Stimulated activated CD4-positive, alpha-beta T cell treated with anti-CD3 and anti-CD28 coated beads, TNF-alpha, amount 100 ng/mL, for 24 hours (primary cell): ENCODE measurements at places on chromosomes 2 and 18.

DNA sequence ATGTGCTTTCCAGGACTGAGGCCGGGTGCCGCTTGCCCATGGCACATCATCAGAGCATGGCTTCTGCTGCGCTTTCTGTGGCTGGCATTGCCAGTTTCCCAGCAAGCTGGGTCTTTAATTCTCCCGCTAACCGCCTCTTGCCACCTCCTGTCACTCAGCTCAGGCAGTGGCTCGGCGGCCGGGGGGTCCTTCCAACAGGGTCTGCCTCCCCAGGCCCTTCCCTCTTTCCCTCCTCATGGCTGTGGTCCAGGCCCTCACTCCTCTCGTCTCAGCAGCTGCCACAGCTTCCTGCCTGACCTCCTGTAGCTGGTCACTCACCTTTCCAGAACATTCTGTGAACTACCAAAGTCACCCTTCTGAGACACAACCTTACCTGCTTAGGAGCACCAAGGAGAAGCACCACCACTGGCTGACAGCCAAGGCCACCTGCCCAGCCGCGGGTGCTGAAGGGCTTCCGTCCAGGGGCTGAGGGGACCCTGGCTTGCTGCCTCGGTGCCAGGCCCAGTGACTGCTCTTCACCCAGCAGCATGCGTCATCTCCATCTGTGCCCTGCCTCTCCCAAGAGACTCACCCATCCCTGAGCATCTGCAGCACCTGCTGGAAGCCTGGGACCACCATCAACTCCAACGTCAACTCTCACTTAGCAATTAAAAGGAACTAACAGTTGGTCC lies 22.6 kb downstream of the CHMP1B start:
- DNase-seq: no peak

GRCh38 chr18:3848316-3848715 lies 398.3 kb downstream of the TGIF1 start:
- DNase-seq: no peak

DNA sequence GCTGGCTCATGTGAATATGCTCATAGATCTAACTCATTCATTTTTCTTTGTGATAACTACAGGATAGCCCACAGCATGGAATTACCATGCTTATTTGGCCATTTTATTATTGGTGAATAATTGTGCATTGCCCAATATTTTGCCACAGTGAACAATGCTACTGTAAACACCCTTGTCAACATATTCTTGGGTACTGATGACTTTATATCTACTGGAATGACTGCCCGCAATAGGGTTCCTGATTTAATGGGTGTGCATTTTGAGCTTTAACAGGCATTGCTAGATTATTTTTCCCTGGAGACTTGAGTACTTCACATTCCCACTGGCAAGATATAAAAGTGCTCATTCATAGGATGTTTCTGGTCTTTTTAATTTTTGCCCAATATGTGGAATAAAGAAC lies 42.7 kb upstream of the EVA1A start:
- no peak for DNase-seq

DNA sequence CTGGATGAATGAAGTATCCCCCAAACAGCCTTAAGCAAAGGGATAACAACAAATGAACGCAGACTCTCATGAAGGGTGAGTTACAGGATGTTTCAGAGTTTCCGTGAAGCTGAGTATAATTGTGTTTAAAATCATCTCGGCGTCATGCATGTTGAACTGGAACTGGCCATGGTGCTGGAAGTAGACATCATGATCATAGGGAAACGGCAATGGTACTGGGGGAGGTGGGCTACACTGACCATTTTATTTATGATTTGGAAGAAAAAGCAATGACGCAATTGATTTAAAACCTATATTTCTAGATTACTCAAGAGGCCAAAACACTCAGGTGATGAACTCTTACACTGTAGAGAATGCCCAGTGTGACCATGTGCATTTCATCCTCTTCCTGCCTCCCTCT lies 387.9 kb upstream of the MYT1L start:
- DNase-seq: no peak

GRCh38 chr2:154974041-154974440 lies 275.5 kb downstream of the KCNJ3 start:
- no peak for DNase-seq

DNA sequence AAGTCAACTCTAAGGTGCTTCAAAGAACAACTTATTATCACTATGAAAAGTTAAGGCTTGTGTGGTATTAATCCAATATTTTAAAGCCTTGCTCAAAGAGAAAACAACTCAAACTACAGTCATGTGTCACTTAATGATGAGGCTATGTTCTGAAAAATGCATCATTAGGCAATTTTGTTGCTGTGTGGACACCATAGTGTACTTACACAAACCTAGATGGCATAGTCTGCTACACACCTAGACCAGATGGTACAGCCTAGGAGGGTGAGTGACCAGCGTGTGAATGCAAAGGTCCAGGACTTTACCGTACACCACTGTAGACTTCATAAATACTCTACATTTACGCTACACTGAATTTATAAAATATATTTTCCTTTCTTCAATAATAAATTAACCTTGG lies 3.0 kb downstream of the MBOAT2 start:
- no peak for DNase-seq
